ENCODE measurements at places on chromosomes 13 and 19.

DNA sequence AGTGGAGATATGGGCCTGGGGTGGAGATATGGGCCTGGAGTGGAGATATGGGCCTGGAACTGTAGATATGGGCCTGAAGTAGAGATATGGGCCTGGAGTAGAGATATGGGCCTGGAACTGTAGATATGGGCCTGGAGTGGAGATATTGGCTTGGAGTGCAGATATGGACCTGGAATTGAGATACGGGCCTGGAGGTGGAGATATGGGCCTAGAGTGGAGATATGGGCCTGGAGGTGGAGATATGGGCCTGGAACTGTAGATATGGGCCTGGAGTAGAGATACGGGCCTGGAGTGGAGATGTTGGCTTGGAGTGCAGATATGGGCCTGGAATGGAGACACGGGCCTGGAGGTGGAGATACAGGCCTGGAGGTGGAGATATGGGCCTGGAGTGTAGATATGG is 402 bp downstream of the KIR3DL3 start:
- no peak for DNase-seq

GRCh38 chr13:19592657-19593180 is 31.4 kb upstream of the TPTE2 start:
- DNase-seq: no peak

DNA sequence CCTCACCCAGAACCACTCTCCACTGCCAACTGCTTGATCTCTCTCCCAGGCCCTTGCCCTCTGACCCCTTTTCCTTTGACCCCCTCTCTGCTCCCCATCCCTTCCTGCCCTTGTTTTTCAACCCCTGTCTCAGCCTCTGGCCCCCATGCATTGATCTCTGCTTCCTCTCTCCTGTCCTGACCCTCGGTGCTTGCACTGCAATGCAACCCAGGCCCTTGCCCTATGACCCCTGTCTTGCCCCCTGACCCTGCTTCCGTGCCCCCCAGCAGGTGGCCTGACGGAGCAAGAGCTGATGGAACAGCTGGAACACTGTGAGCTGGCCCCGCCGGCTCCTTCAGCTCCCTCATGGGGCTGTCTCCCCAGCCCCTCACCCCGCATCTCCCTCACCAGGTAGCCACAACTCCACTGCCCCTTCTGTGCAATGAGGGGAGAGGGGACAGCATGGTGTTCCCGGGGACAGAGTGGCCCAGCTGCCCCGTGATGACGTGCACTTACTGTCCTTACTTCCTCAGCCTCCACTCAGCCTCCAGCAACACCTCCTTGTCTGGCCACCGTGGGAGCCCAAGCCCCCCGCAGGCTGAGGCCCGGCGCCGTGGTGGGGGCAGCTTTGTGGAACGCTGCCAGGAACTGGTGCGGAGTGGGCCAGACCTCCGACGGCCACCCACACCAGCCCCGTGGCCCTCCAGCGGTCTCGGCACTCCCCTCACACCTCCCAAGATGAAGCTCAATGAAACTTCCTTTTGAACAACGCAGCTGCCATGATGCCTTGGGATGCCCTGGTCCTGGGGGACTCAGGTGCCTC is 10.5 kb upstream of the LTBP4 start:
- DNase-seq: no peak

- DNase-seq: no peak
Observed at GRCh38 chr13:51681037-51681678, 96.9 kb downstream of the WDFY2 start.

DNA sequence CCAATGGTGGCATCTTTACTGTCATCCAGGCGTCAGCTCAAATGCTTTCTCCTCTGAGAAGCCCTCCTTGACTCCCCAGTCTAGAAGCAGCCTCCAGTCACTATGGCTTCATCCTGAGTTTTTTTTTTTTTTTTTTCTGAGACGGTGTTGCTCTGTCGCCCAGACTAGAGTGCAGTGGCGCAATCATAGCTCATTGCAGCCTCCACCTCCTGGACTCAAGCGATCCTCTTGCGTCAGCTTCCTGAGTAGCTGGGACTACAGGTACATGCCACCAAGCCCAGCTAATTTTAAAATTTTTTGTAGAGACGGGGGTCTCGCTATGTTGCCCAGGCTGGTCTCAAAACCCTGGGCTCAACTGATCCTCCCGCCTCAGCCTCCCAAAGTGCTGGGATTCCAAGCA is 4.2 kb downstream of the NRTN start:
- no peak for DNase-seq
